ENCODE measurements at places on chromosomes 12 and 14.
A peak's percentile ranks its signal among the peaks of the same experiment; 100 is the strongest.

GRCh38 chr14:28348797-28349196, 417.8 kb upstream of the FOXG1 start:
- DNase-seq, result no peak

DNA sequence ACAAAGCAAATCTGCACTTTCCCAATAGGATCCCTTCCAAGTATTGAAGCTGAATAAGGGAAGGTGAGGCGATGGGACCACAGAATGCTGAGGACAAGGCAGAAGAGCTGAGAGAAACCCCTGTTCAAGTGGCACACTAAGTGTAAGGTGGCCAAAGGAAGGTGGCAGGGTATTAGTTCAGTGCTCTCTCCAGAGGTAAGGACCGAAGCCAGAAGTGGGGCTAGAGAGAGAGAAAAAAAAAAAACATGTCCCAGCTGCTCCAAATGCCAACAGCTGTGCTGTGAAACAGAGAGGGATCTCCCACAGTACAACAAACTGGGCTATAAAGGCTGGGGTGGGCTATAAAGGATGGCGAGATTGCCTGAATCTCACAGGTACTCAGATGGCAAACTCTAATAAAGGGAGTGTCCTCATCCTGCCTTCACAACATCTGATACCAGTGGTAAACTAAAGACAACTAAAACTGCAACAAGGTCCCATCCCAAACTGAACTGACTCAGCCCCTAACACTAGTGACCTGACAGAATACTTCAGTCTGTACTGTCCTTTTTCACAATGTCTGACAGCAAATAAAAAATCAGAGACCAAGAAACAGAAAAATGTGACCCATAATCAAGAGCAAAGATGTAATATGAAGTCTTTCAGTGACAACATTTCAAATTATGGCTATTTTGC, 47.9 kb downstream of the CDK17 start:
- no peak for DNase-seq

GRCh38 chr12:13144266-13144828, 40.9 kb upstream of the GSG1 start:
- no peak for DNase-seq

DNA sequence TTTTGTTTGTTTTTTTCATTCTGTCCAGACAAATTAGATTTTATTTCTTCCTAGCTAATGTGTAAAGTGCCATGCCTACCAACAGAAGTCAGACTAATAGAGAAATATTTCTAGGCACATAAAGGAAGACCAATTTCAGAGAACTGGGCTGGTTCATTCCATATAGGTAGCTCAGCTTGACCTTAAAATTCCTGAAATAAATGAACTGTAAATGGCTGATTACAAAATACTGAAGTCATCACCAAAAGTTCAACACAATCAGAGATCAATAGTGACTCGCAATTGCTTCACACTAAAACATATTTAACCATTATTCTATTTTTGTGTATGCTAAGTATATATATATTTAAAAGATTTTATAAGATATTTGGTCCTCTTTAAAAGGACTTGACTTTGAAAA, 34.2 kb downstream of the PTPRB start:
- no peak for DNase-seq

DNA sequence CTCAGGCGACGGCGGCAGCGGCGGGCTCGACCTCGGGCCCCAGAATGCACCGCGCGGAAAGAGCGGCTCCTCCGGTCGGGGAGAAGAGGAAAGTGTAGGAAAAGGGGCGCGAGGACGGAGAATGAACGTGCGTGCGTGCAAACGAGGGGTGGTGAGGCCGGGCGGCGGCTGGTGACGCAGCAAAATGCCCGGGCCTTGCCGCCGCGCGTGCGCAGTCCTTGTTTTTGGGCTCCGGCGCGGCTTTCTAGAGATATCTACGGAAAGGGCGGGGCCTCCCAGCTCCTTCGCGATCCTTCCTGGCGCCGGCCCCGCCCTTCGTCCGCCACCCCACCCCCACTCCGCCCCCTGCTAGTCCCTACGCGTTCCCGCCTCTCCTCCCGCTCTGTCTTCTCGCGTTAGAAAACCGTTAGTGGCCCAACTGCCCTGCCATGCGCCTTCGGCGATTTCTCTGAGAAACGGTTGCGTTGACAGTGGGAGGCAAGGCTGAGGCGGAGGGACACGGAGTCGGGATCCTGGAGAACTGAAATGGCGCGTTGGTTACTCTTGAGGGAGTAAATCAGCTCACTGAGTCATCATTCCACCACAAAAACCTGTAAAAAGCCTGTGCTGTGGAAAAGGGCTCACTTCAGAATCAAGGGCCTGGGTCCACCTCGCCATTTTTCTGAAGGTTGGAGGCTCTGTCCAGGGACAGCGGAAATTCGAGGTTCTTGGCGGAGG, at the start of gene PTGES3:
Gene PTGES3 (minus strand): TSS at position 156 of the 717 bp plus-strand sequence. CDS start 285 bp downstream, outside the sequence.
- peak; percentile 91 for DNase-seq

GRCh38 chr12:57545809-57546437, 1.1 kb downstream of the DCTN2 start:
- DNase-seq, result no peak

GRCh38 chr14:77088645-77089044, 9.4 kb upstream of the CIPC start:
- DNase-seq, result no peak

GRCh38 chr12:63989301-63989845, 144.9 kb downstream of the SRGAP1 start:
- DNase-seq, result no peak

DNA sequence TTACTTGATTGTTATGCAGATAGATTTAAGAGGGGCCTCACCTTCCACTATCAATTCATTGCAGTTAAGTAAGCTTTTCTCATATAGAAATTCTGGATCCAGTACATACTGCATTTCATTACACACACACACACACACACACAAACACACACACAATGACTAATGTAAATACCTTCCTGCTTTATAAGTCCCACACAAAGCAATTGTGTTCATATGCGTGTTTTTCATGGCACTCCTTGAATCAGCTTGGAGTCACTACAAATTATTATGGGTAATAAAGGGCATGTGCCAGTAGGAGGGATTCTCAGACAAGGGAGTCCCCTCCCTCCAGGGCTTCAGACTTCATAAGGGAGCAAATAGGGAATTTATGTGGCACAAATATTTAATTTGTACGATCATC, 4.5 kb downstream of the MIPOL1 start:
- no peak for DNase-seq

DNA sequence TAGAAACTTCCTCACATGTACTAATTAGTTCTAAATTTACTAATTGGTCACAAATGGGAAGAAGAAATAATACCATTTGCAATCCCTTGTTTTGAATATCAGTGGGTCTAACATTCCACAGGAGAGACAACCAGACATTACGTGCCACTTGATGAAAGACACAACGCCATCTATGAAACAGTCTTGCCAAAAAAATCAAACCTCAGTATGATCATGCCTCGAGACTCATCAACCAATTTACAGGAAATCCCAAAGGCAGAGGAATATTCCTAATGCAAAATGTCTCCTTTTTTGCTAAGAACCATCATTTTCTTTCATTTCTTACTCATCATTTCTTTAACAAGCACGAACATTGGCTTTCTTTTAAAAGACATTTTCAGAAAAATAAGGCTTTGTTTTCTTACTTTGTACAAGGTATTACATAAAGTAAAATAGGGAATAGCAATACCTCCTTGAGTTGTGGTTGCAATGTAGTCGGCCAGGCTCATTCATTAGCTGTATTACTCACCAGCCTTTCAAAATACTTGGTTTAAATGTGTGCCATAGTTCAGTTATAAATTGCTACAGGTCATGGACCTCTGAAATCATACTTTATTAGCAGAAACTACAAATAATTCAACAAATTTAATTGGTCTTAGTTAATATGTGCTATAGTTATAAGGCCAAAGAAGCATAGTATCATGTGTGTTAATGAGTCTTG, 436.2 kb upstream of the FLRT2 start:
- no peak for DNase-seq

DNA sequence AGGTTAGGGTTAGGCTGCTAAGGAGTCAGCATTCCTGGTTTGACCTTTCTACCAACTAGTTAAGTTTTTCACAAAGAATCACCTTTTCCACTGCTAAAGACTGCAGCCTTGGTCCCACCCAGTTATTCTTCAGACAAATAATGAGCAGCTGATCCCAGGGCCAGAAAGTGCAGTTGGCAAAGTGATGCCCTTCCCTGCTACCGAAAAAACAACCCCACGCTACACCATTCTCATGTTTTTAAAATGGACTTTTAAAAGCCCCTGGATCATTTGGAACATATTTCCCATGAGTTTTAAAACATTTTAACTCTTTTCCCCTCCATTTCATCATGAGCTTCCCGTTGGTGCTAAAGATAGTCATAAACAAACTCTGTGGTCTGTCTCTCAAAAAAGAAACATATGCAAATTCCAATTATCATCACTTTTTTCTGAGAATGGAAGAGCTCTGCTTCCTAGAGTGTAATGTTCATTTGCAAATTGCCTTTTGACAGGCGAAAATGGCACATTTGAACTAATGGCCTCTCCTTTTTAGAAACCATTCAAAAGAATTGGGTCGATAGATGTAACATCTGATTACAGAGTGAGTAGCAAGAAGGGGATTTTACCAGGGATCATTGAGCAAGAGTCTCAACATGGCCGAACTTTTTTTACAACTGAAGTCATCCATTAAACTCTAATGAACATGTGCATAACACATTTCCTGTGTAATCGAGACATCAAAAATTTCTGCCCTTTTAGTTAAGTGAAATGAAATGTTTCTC, 129.3 kb upstream of the RAP1B start:
- DNase-seq, result no peak

GRCh38 chr12:110224379-110225304, 56.4 kb upstream of the ATP2A2 start:
- DNase-seq, result no peak

- no peak for DNase-seq
These were observed 20.1 kb downstream of the ATP6V0A2 start for GRCh38 chr12:123732251-123732650.

- DNase-seq, result no peak
These were observed 42.0 kb downstream of the PPP1R36 start for GRCh38 chr14:64591809-64592208.

GRCh38 chr14:53651096-53651740, 305.4 kb downstream of the BMP4 start:
- DNase-seq, result no peak

GRCh38 chr14:54129850-54130640, 173.4 kb upstream of the BMP4 start:
- no peak for DNase-seq

DNA sequence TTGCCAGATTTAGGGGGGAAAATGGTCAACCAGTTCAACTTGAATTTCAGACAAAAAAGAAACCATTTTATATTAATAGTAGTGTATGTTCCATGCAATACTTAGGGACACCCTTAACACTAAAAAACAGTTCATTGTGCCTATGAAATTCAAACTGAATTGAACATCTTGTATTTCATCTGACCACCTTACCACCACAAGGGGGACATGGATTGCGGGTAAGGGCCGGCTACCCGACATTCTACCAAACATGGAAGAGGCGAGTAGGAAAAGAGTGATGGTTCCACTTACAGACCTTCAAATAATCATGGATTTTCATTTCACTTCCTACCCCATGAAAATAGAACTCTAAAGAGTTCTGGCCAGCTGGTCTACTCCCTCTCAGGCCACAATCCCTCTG, 10.3 kb upstream of the STK38L start:
- DNase-seq, result no peak

GRCh38 chr14:86321151-86321550, 791.2 kb downstream of the FLRT2 start:
- DNase-seq, result no peak

DNA sequence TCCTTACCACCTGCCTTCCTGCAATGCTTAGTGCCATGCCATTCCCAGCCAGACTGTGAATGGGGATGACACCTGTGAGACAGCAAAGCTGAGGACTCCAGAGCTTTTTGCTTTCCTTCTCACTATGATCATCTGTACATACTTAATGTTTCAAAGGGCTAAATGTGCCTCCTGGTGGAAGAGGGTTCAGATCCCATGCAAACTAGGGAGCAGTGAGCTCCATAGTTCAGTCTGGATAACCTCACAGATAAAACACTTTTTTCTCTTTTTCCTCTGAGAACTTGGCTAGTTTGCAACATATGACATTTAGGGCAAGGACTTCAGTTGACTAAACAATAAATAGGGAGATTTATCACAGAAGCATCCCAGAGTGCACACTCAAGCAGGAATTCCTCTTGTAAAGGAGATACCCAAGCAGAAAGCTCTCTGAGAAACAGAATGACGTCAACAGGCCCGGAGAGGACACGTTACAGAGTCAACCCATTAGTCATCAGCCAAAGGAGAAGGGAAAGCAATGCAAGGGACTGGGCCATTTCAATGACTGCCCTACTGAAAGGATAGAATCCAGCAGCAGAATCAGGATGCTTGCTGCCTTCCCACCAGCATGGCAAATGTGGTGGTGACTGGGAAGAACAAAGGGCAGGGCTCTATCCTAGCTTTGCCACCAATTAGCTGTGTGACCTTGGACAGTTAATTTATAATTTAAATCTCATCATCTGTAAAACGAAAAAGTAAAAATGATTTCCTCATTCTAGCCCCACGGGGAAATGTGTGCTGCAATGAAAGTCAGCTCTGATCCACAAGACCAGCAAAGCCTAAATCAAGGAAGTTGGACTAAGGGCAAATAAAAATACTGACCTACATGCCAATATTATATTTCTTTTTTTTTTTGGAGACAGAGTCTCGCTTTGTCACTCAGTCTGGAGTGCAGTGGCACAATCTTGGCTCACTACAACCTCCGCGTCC, 80.8 kb upstream of the ACTN1 start:
- DNase-seq, result peak; percentile 55

DNA sequence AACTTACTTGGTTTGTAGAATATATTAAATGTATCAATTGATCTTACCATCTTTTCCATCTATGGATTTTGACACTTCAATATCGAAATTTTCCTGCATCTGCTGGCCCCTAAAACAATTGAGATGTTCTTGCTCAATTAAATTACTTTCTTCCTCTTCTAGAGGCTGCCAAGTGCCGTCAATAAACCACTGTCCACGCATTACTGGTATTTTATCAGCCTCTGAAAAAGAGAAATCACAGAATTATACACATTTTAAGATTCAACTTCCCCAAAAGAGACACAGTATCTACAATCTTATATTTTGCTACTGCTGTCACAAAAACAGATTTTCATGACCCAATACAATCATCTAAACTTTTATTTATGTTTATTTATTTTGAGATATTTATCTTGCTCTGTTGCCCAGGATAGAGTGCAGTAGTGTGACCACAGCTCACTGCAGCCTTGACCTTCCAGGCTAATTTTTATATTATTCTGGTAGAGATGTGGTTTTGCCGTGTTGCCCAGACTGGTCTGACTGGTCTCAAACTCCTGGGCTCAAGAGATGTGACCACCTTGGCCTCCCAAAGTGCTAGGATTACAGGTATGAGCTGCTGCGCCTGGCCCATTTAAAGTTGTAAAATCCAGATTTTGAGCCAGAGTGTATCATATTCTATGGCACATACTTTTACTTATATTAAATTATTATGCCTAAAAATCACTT, 49.3 kb downstream of the DDHD1 start:
- DNase-seq, result no peak

- no peak for DNase-seq
These were observed 28.5 kb upstream of the PWP1 start for GRCh38 chr12:107657133-107657532.

Data from H54 (cell line).